T-helper 2 cell treated with Interferon-gamma antibody and Interleukin-4, amounts not matched to agents 5 μg/mL and 100 μg/mL, for 36 hours (primary cell): ENCODE measurements at places on chromosomes 5 and 9.

GRCh38 chr9:3526997-3527940 lies 1.5 kb upstream of the RFX3 start:
- H3K4me3 ChIP-seq = peak overlapping the region; percentile 86
- no peaks in the 10 kb centered on the region for H3K27me3 ChIP-seq
- DNase-seq = peak; percentile 22
- H3K36me3 ChIP-seq = peaks cover 24% of the 10 kb centered on the region
- peaks cover 43% of the 10 kb centered on the region for H3K4me1 ChIP-seq
- peak overlapping the region; percentile 100 for H3K27ac ChIP-seq

- H3K27me3 ChIP-seq = no peaks in the 10 kb centered on the region
- H3K4me1 ChIP-seq = no peaks in the 10 kb centered on the region
- DNase-seq = no peak
- no peak overlapping the region for H3K27ac ChIP-seq
- H3K4me3 ChIP-seq = no peak overlapping the region
- no peaks in the 10 kb centered on the region for H3K36me3 ChIP-seq
Measured at GRCh38 chr5:34717426-34718327, 61.5 kb downstream of the RAI14 start.

DNA sequence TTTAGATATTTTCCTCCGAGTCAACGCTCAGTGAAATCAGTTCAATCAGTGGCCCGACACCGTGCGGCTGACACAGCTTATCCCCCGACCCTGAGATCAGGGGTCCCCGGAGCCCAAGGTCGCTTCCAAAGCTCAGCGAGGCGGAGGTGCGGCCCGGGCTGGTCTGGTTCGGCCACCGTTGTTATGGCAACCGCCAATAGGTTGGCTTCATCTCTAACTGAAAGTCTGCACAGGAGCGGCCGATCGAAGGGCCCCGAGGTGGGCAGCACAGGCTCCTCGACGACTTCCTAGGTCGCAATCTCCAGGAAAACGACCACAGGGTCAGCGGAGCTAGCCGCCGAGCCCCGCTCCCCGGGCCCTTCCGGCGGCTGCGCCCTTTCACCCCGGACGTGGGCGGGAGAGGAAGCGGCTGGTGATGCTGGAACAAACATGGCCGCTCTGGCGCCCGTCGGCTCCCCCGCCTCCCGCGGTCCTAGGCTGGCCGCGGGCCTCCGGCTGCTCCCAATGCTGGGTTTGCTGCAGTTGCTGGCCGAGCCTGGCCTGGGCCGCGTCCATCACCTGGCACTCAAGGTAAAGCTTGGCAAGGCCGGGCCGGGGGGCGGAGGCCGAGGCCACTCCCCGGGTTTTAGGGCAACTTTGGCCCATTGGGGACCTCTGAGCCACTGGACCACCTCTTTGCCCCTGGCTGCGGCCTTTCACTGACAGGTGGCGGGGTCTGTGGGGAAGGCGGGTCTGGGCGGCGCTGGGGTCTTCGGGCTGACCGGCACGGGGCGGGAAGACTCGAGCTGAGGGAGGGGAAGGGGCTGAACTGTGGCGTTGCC lies at the start of gene GPR107:
TSS of gene GPR107 (plus strand) at position 403 of the 821 bp plus-strand sequence. CDS start at position 430, 27 bp downstream.
- peaks cover 16% of the 10 kb centered on the region for H3K4me1 ChIP-seq
- peak within 1 kb of the TSS; percentile 94 for H3K4me3 ChIP-seq
- no peaks in the 10 kb centered on the region for H3K27me3 ChIP-seq
- H3K27ac ChIP-seq = peak within 1 kb of the TSS; percentile 85
- peaks cover 12% of the 10 kb centered on the region for H3K36me3 ChIP-seq

DNA sequence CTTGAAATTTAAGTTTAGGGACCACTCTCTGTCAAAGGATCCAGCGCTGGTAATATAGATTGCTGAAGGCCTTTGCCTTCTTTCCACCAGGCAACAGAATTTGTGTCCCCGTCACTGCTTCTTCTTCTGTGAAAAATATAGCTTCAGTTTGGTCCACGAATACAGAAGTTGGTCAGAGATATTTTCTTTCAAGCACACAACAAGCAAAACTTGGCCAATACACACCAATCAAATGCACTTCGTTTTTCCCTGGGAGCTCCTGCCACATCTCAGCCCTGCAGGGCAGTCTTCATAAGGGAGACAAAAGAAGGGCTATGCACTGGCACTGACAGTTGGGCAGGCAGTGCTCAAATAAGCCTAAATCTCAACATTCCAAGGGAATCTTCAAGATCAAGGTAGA lies 22.9 kb downstream of the HAVCR2 start:
- H3K4me1 ChIP-seq = peaks cover 7% of the 10 kb centered on the region
- no peaks in the 10 kb centered on the region for H3K27me3 ChIP-seq
- no peak overlapping the region for H3K4me3 ChIP-seq
- H3K27ac ChIP-seq = no peak overlapping the region
- peaks cover 72% of the 10 kb centered on the region for H3K36me3 ChIP-seq

- no peak overlapping the region for H3K4me3 ChIP-seq
- H3K27ac ChIP-seq = no peak overlapping the region
- H3K4me1 ChIP-seq = peaks cover 17% of the 10 kb centered on the region
- H3K27me3 ChIP-seq = peaks cover 68% of the 10 kb centered on the region
- H3K36me3 ChIP-seq = no peaks in the 10 kb centered on the region
- no peak for DNase-seq
Measured at GRCh38 chr5:72137826-72138409, 30.6 kb downstream of the MAP1B start.

- peaks cover 3% of the 10 kb centered on the region for H3K27me3 ChIP-seq
- DNase-seq = no peak
- H3K4me1 ChIP-seq = peaks cover 2% of the 10 kb centered on the region
- no peaks in the 10 kb centered on the region for H3K36me3 ChIP-seq
Measured at GRCh38 chr5:142527664-142528295, 158.1 kb downstream of the FGF1 start.

- peaks cover 48% of the 10 kb centered on the region for H3K4me1 ChIP-seq
- H3K4me3 ChIP-seq = peak overlapping the region; percentile 73
- peak overlapping the region; percentile 92 for H3K27ac ChIP-seq
- no peak for DNase-seq
- H3K36me3 ChIP-seq = no peaks in the 10 kb centered on the region
- no peaks in the 10 kb centered on the region for H3K27me3 ChIP-seq
Measured at GRCh38 chr5:56479126-56479525, 246.0 kb upstream of the ANKRD55 start.

DNA sequence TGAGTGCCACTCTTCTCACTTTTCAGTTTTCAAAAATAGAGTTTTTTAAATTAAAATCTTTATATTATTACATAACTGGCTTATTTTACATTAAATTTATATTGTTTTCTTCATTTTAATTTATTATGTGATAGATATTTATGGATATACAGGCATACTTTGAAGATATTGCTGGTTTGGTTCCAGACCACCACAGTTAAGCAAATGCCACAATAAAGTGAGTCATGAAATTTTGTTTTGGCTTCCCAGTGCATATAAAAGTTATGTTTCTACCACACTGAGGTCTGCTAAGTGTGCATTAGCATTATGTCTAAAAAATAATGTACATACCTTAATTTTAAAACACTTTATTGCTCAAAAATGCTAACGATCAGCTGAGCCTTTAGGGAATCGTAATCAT lies 47.4 kb downstream of the NDUFS4 start:
- no peaks in the 10 kb centered on the region for H3K27me3 ChIP-seq
- no peak overlapping the region for H3K27ac ChIP-seq
- DNase-seq = no peak
- H3K4me3 ChIP-seq = no peak overlapping the region

DNA sequence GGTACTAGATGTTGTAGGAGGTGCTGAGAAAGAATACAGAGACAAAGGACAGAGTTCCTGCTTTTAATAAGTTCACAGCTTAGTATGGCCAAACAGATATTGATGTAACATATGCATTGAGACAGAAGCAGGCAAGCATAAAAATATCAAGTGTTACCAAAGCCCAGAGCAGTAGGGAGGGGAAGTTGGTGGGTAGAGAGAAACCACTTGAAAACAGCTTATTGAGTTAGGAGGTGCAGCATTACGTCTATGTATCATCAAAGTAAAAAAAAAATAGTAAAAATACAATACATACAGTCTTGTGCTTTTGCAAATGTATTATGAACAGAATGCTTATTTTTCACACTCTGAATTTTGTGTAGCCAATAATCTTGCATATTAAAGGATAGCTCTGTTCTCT lies 441.8 kb upstream of the SGCD start:
- DNase-seq = no peak
- no peaks in the 10 kb centered on the region for H3K36me3 ChIP-seq
- no peaks in the 10 kb centered on the region for H3K4me1 ChIP-seq
- peaks cover 2% of the 10 kb centered on the region for H3K27me3 ChIP-seq

DNA sequence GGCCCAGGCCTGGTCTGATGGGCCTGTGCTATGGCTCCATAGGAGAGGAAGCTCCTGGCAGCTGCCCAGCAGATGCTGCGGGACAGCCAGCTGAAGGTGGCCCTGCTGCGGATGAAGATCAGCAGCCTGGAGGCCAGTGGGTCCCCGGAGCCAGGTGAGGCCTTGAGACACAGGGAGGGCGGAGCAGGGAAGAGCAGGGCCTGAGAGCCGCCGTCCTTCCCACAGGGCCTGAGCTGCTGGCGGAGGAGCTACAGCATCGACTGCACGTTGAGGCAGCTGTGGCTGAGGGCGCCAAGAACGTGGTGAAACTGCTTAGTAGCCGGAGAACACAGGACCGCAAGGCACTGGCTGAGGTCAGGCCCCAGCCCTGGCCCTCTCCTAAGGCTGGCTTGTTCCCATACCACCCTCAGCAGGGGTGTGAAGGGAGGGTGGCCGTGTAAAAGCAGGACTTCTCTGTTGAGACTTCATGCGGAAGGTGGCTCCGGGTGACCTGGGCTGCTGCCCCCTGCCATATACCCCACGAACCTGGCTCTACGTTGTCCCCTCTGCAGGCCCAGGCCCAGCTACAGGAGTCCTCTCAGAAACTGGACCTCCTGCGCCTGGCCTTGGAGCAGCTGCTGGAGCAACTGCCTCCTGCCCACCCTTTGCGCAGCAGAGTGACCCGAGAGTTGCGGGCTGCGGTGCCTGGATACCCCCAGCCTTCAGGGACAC lies 4.5 kb downstream of the PKN3 start:
- DNase-seq = no peak
- no peaks in the 10 kb centered on the region for H3K27me3 ChIP-seq
- no peak overlapping the region for H3K4me3 ChIP-seq

GRCh38 chr5:168171901-168172759 lies 119.3 kb upstream of the WWC1 start:
- peaks cover 4% of the 10 kb centered on the region for H3K27me3 ChIP-seq
- H3K36me3 ChIP-seq = no peaks in the 10 kb centered on the region
- no peak for DNase-seq
- H3K4me3 ChIP-seq = no peak overlapping the region
- no peaks in the 10 kb centered on the region for H3K4me1 ChIP-seq
- H3K27ac ChIP-seq = no peak overlapping the region

- peaks cover 15% of the 10 kb centered on the region for H3K36me3 ChIP-seq
- peaks cover 30% of the 10 kb centered on the region for H3K4me1 ChIP-seq
- H3K27ac ChIP-seq = no peak overlapping the region
- no peak for DNase-seq
Measured at GRCh38 chr9:107299437-107299836, 16.4 kb downstream of the RAD23B start.

DNA sequence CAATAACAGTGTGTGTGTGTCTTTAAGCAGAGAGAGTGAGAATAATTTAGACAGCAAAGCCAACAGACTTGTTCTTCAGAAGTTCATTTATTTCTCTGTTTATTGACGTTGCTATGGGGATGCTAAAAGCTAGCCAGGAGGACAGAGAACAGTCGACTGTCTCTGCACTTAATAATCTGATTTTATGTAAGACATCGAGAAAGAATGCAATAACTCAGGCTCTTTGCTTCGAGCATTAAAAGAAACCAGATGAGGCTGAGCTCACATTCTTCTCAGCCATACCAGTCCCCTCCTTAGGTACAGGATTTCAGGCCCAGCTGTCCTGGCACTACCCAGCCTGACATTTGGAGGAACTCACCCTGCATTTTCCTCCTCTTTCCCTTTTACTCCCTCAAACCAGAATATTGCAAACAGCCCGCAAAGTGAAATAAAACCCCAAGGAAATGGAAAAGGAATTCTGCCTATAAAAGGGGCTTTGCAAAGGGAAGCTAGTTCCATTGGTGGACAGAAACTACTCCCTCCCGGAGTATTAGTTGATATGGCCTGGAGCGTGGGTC lies 44.5 kb upstream of the DPYSL3 start:
- no peaks in the 10 kb centered on the region for H3K36me3 ChIP-seq
- no peak overlapping the region for H3K4me3 ChIP-seq
- no peak for DNase-seq
- no peaks in the 10 kb centered on the region for H3K27me3 ChIP-seq
- H3K4me1 ChIP-seq = no peaks in the 10 kb centered on the region

DNA sequence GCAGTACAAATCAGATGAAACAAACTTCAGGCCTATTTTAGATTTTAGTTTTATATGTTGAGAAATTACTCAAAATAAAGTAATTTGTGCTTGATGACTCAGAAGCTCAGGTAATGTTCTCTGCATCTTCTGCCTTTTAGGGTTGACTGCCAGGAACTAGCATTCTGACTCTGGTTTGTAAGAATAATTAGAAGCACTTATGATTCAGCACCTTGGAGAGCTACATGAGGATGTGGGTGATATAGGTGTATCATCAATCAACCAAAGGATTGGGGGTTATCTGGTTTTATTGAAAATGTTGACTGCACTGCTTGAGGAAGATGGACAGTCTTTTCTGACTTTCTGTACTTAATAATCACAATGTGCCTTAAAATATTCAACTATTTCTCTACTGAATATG lies 118.7 kb upstream of the SGCD start:
- H3K4me3 ChIP-seq = no peak overlapping the region
- no peak overlapping the region for H3K27ac ChIP-seq
- H3K4me1 ChIP-seq = no peaks in the 10 kb centered on the region
- H3K36me3 ChIP-seq = no peaks in the 10 kb centered on the region
- no peak for DNase-seq

DNA sequence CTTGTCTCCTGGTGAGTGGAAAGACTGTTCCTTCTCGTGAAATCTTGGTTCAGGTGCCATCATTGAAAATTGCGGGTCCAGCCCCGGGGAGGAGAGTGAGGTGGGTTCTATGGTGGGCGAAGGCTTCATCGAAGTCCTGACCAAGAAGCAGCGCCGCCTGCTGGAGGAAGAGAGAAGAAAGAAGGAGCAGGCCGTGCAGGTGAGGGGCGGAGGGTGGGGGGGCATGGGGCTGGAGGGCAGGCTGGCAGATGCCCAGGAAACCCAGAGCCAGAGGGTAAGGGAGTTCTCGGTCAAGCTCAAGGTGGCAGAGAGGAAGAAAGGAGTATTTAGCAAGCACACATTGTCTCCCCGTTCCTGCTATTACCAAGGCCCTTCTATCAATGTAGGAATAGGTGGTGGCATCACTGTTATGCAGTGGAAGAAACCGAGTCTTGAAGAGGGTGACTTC lies 24.3 kb upstream of the POMT1 start:
- no peak overlapping the region for H3K27ac ChIP-seq
- H3K4me3 ChIP-seq = no peak overlapping the region
- peak; percentile 10 for DNase-seq
- H3K36me3 ChIP-seq = peaks cover 67% of the 10 kb centered on the region
- H3K27me3 ChIP-seq = no peaks in the 10 kb centered on the region

- no peak for DNase-seq
- no peaks in the 10 kb centered on the region for H3K4me1 ChIP-seq
- no peak overlapping the region for H3K4me3 ChIP-seq
- H3K36me3 ChIP-seq = no peaks in the 10 kb centered on the region
- H3K27me3 ChIP-seq = no peaks in the 10 kb centered on the region
Measured at GRCh38 chr9:107730666-107731065, 241.1 kb upstream of the KLF4 start.

- H3K4me1 ChIP-seq = no peaks in the 10 kb centered on the region
- peaks cover 8% of the 10 kb centered on the region for H3K27me3 ChIP-seq
- no peak overlapping the region for H3K27ac ChIP-seq
- H3K36me3 ChIP-seq = no peaks in the 10 kb centered on the region
- no peak for DNase-seq
Measured at GRCh38 chr9:8244505-8245092, 445.0 kb upstream of the DMAC1 start.
